ENCODE measurements at places on chromosomes 3 and 15.

GRCh38 chr3:65246561-65246960, 558.8 kb upstream of the ADAMTS9 start:
- DNase-seq: no peak

- DNase-seq: no peak
These were observed 204.3 kb downstream of the TBL1XR1 start for GRCh38 chr3:176992978-176993377.

DNA sequence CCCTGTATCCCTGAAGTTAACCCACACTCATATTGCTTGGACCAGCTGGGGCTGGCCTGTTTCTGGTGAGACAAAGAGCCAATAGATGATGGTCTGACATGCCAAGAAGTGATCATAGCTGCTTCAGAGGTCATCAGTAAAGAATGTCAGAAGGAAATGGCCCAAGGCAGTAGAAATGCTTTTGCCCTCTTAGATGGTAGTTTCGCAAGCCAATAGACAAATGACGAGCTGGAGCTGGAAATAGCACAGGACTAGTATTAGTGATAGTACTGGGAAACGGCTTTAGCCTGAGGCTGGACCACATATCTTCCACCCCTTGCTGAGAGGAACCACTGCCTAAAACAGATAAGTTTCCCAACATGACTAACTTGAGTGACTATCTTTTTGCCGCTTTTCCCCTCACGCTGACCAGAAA, 176.1 kb upstream of the THBS1 start:
- no peak for DNase-seq

- DNase-seq: no peak
These were observed 45.0 kb downstream of the FAIM start for GRCh38 chr3:138653567-138653966.

DNA sequence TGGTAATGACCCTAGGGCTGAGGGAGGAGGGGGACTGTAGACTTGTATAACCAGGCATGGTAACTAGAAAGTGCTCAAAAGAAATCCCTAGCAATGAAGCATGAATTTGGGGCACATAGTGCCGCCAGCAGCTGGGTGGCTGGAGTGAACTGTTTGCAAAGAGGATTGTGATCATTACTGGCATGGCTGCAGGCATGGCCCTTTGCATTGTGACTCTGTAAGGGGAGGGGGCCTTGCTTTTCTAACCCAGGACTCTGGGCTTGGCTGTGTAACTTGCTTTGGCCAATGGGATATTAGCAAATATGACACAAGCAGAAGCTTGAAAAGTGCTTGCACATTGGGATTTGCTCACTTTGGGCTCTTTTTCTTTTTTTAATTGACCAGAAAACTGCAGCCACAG, 112.5 kb upstream of the RAD18 start:
- no peak for DNase-seq
